ENCODE measurements at places on chromosomes 2 and 18.

DNA sequence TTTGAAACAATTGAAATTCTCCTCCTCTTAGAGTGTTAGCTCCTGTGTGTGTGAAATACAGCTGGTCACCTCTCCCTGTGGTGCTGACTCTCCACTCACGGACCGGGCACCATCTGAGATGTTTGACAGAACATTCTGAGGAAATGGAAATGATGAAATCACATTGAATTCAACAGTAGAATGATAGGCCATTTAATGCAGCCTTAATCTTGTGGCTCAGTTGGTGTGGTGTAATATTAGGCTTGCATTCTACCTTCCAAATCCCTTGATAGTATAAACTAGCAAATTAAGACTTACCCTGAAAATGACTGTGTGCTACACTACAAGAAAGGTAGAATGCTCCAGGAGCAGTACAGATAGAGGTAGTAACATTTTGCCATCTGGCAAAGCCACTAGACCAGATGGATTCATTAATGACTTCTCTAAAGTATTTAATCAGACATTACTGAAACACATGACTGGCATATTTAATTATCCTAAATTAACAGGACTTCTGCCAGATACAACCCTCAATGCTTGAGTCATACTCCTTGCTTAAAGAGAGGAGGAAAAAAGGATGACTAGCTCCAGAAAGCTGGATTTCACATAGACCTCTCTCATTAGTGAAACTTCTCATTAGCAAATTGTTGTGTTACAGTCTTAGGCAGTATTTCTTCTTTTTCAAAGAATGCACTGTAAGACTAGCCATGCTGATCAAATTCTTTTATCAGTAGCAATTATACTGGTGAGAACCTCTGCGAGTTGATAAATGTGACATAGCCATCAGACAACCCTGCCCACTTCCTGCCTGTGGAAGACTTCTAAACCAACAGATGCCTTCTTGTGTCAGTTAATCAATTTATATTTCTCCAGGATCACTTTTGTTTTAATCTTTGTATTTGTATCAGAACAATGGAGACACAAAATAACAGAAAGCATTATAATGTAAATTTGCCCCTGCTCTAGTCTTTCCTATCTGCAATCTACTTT is 80.6 kb downstream of the EML6 start:
- no peak for DNase-seq

GRCh38 chr2:127047716-127048617 is 59.0 kb downstream of the BIN1 start:
- no peak for DNase-seq

- DNase-seq = no peak
These were observed 154.0 kb downstream of the LAMA1 start for GRCh38 chr18:6963452-6964097.

DNA sequence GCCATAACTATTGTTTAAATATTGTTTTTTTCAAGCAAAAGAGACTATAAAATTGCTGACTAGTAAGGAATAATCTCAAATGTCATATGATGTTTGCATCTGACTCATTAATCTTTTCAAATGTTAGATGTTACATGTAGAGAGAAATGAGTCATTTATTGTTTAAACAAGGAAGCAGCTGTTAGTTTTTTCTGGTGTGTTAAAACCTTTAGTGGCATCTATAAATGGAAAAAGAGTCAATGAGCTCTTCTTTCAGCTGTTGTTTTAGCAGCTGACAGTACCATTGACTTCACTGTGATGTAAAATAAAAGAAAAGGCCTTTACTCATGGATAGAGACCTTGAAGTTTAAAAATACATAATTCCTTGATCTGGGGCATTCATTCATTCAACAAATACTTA is 1.8 kb upstream of the KLHL41 start:
- DNase-seq = no peak

Data from CD4-positive, alpha-beta T cell treated with Interleukin-4 for 4 hours (primary cell).